ENCODE measurements at places on chromosomes 13 and 19.

DNA sequence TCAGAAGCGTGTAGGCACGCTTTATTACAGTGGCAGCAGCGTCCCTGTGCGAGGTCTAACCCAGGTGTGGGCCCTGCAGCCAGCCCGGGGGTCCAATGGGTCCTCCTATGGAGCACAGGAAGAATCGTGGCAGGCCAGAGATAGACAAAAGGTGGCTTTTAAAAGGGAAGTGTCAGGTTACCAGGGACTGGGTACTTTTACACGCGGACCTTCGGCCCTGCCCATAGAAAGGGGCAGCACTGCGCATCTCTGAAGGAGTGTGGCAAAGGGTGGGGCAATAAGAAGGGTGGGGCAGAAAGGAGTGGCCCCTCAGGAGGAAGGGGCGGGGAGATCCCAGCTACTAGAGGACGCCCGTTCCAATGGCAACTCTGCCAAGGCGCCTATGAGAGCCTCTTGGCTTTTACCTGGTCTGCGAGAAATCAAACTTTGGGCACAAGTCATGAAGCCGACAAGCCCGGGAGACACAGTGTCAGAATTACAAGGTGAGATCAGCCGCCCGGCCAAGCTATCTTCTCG is 1419.8 kb downstream of the UQCRFS1 start:
- peak; percentile 77 for DNase-seq

GRCh38 chr19:15829306-15829698 is 13.8 kb upstream of the OR10H1 start:
- no peak for DNase-seq

DNA sequence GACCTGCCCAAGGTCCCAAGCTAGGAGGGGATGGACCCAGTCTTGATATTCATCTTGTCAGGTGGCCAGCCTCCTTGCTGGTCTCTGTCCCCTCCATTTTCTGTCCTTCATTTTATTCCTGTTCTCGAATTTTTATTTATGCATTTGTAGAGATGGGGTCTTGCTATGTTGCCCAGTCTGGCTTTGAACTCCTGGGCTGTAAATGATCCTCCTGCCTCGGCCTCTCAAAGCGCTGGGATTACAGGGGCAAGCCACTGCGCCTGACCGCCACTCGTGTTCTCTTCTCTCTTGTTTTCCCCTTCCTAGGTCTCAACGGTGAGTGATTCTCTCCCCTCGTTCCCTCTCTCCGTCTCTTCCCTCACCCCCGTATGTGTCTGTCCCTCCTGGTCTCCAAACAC is 10.6 kb upstream of the TPRX2 start:
- no peak for DNase-seq

DNA sequence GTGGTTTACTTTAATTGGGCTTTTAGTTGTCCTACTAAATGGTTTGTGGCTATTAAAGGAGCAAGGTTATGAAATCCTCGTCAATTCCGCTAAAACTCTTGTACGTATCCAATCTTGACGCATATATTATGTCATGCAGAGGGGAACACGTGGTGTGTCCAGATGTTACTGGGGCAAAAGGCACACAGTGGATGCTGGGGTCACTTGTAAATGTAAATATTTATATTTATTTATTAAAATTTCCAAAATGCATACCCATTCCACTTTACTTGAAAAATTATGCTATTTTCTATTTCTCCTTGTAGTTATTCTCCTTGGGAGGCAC is 36.7 kb upstream of the SLC46A3 start:
- DNase-seq, result no peak

DNA sequence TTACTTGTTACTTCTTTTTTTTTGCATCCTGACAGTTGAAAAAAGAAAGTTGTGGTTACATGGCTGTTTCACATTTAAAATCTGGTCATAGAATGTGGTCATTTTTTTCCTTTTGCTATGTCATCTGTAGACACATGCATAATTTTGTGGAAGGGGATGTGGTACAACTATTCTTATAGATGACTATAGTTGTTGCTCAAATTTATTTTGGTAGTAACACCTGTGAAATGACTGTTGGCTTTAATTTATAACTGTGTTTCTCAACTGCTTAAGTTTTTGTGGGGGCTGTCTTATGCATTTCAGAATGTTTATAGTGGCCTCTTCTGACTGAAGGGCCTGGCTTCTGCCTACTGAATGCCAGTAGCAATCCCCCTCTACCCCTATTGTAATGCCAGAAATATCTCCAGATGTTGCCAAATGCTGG is 130.5 kb downstream of the PAN3 start:
- DNase-seq, result no peak

DNA sequence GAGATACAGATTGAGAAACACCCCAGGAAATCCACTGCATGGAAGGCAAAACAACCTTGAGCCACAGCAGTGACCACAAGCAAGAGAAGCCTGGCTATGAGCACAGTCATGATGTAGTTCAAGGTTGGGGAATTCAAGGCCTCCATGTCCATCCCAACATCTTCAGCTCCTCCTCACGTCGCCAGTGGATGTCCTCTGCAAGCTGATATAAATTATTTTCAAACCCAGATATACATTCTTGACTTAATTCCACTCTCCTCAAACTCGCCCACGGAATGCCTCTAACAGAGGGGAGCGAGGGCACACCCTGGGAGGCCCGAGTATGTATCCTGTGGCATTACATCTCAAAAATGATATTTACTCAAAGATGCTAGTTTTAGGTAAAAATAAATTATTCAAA is 105.5 kb downstream of the SHISA2 start:
- no peak for DNase-seq

DNA sequence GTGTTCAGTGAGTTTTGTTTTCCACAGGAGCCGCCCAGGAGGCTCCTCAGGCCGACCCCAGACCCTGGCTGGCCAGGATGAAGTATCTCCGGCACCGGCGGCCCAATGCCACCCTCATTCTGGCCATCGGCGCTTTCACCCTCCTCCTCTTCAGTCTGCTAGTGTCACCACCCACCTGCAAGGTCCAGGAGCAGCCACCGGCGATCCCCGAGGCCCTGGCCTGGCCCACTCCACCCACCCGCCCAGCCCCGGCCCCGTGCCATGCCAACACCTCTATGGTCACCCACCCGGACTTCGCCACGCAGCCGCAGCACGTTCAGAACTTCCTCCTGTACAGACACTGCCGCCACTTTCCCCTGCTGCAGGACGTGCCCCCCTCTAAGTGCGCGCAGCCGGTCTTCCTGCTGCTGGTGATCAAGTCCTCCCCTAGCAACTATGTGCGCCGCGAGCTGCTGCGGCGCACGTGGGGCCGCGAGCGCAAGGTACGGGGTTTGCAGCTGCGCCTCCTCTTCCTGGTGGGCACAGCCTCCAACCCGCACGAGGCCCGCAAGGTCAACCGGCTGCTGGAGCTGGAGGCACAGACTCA is 12.9 kb downstream of the B3GNT3 start:
- no peak for DNase-seq

GRCh38 chr13:99040536-99041131 is 62.8 kb upstream of the DOCK9 start:
- no peak for DNase-seq

DNA sequence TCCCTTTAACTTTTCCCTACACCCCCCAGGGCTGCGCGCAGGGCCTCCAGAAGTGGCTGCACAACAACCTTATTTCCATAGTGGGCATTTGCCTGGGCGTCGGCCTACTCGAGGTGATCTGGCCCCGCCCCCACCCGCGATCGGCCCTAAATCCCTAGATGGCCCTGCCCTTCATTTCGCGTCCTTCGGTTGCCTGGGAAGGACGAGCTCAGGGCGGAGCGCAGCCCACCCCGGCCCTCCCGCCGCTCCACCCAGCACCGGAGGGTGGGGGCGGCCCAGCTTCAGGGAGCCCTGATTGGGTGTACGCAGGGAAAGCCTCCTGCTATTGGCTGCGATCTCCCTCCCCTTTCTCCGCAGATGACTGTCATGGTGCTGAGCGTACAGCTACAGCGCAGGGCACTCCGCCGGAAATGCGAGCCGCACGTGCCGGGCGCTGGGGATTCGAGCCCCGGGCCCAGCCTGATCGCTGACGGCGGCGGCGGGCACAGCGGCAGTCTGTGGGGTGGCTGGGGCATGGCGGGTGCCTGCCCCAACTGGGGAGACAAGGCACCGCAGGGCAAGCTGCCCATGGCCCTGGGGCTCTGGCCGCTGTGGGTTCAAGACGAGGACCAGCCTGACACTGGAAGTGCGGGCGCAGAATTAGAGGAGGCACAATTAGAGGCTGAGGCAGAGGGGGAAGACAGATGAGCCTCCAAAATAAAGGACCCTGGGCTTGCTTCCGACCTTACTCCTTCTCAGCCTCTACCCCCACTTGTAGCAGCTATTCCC is 4.3 kb downstream of the CD37 start:
- peak; percentile 51 for DNase-seq

DNA sequence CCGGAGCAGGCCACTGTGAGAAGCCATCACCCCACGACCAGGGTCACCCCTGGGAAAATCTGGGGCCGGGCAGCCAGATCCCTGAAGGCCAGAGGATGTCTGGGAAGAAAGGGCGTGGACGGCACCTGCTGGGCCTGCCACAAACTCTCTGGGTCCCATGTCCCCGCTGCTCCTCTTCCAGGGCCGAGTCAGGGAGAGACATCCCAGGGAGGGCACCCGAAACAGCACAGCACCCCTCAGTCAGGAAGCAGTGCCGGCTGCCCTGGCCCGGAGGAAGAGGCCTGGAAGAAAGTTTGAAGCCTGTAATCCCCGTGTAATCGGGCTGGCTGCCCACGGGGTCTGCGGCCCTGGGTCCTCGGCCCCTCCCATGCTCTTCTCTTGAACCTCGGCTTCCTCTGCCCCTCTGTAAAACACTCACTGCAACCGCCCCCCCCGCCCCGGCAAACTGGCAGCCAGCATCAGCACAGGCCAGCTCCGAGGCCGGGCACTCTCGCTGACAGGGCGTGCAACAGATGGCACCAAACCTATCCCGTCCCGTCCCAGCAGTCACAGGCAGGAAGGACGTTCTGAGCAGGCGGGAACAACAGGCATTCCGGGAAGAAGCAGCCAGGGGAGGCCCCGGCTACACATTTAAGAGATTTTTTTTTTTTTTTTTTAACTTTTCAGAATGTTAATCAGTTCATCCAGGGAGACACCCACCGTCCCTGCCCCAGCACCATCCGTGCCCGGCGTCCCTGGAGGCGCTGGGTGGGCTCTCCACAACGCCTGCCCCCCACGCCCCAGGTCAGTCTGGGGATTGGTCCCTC is 1.5 kb downstream of the SBNO2 start:
- DNase-seq, result no peak

- no peak for DNase-seq
Measured at GRCh38 chr19:31500946-31501345, 151.7 kb upstream of the TSHZ3 start.

DNA sequence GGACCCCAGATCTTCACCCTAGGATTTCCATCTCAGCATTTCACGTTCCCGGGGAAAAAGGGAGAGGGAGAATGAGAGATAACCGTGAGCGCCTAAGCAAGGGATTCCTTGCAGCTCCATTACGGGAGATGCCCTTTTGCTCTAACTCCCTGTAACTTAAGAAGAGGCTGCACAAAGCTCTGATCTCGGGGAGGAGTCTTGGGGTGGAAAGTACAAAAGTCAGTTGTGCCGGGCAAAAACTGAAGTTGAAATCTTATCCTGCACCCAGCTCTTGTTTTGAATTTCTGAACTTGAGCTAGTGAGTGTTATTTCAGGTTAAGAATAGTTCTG is 256.4 kb upstream of the SOX21 start:
- DNase-seq, result no peak

DNA sequence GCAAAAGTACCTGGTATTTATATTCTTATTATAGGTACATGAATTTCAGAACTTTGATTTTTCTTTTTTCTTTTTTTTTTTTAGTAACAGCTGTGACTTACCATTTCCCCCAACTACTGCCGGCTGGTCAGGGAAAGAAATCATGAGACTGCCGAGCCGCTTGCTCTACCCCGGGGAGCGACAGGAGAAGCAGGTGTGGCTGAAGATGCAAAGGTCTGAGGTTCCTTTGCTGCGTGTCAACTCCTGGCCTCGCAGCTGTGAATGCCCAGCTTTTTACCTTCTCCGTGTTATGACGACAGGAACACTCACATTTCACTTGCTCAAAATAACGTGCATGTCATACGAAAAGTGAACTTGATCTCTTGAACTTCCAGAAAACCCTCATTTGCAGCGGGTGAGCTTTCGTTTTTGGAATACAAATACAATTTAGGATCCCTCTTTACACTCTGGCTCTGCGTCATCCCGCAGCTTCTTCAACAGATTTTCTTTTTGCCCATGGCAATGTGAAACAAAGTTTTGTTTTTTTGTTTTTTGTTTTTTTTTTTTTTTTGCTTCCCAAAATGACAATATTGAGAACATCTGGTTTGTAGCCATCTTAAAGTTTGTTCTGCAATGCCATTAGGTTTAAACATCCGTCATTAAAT is 117.9 kb downstream of the EFNB2 start:
- no peak for DNase-seq

GRCh38 chr13:60646620-60647019 is 249.6 kb downstream of the TDRD3 start:
- no peak for DNase-seq

- no peak for DNase-seq
Measured at GRCh38 chr13:79658333-79658975, 177.5 kb downstream of the NDFIP2 start.

DNA sequence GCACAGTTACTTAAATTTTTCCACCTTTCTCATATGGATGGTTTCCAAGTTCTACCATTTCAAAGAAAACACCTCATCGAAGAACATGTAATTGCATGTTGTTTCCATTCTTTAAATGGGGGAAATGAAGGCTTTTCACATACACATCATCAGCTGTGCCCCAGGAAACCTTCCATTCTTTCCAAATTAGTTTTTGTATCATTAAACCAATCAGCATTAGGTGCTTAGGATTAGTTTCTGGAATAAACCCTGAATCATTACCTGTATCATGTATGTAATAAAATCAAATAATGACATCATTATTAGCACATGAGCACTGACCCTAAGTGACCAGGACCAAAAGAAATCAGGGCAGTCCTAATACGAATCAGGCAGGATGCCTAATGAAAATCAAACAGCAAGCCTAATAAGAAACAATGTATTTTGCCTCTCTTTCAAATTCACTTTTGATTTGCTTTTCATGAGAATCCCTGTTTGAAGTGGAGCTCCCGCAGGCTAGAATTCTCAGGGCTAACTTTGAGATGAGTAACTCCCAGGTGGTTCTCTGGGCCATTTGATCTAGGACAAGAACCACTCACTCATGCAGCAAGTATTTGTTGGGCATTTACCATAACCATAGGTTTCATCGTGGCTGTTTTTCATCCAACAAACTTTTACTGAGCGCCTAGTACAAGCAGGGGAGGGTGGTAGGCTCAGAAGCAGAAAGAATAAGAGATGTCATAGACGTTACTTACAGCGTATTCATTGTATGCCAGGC is 89.2 kb downstream of the MZT1 start:
- DNase-seq, result no peak

DNA sequence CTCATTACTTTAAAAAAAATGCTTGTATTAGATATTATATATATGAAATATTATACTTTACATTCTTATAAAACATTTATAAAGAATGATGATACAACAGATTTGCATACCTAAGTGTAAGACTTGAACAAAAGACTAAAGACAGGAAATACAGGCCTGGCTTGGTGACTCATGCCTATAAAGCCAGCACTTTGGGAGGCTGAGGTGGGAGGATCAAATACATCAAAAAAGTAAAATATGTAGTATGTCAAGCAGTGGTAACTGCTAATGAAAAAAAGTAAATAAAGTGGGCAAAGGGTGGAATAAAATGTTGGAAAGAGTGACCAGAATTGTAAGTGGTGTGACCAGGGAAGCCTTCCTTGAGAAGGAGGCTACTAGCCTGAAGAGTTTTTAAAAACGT is 133.7 kb downstream of the GGACT start:
- no peak for DNase-seq

All from K562 (cell line).